Naive B cell (primary cell): ENCODE measurements at places on chromosomes 7 and 10. TPM values are rescaled to one million over a fixed set of nuclear protein-coding genes. Genes with fewer than 3 reads are reported as not detected.

GRCh38 chr10:132098539-132099388 is 33.0 kb downstream of the JAKMIP3 start:
- no peak for DNase-seq
- H3K27me3 ChIP-seq = peaks cover 11% of the 10 kb centered on the region
- no peak overlapping the region for H3K27ac ChIP-seq
- H3K4me3 ChIP-seq = no peak overlapping the region
- H3K4me1 ChIP-seq = no peaks in the 10 kb centered on the region

GRCh38 chr7:155292680-155293226 is 4.9 kb upstream of the INSIG1 start:
- no peaks in the 10 kb centered on the region for H3K27me3 ChIP-seq
- H3K27ac ChIP-seq = no peak overlapping the region
- H3K36me3 ChIP-seq = no peaks in the 10 kb centered on the region
- DNase-seq = no peak
- peaks cover 24% of the 10 kb centered on the region for H3K4me1 ChIP-seq

Gene ABCB8
- polyA plus RNA-seq = 29.3 TPM

Gene GIMAP2
- polyA plus RNA-seq = 13.7 TPM

DNA sequence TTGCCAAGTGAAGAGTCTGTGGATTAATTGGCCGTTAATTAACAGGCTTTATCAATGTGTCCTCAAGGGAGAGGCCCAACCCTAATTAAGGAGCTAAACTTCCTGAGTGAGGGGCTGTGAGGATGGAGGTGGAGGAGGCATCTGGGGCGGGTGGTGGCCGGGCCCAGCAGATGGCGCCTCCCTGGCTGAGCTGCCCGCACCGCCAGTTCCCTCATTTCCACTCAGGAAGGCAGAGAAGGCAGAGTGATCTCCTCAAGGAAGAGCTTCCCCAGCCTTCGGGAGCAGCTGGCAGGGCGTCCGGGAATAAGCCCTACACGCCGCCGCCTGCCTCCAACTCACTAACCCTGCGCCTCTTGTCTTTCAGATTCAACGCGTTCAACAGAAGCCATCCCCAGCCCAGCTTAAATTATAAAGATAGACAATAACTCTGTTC is 112.2 kb downstream of the CYTH3 start:
- no peaks in the 10 kb centered on the region for H3K4me1 ChIP-seq
- H3K27ac ChIP-seq = no peak overlapping the region
- DNase-seq = no peak
- peaks cover 8% of the 10 kb centered on the region for H3K36me3 ChIP-seq

GRCh38 chr10:82438277-82438676 is 563.3 kb downstream of the NRG3 start:
- no peak overlapping the region for H3K27ac ChIP-seq
- H3K27me3 ChIP-seq = no peaks in the 10 kb centered on the region
- H3K36me3 ChIP-seq = no peaks in the 10 kb centered on the region
- H3K4me3 ChIP-seq = no peak overlapping the region

DNA sequence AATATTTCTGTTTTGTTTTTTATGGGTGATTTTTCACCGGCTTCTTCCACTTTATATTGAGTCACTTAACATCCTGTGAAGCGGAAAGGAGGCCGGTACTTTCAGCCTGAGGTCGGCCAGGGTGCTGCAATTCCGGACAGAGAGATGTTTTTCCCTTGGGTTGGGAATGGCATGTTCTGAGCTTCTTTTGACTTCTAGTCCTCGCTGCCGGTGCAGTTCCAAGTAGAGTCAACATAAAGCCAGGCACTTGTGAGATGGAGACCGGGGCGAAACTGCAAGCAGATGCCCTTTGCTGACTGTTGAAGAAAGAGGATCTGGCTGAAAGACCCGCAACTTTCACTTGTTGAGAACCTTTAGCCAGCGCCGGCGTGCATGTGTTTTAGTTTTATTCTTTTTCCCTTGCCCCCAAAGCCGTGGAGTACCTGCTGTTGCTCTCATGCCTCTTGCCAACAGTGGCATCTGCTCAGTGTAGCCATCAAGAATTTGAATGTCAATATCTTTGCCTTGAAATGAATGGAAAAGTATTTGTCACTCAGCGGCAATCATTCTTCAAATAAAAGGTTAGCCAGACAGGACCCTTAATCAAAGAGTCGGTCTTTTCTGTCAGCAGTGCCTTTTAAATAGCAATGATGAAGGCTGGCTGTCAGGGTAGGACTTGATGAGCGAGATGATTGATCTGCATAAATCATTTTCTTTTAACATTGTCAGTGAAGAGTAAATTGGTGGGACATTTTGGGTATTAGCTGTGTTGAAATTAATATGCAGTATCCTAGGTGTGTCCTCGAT is 351.2 kb downstream of the LRMDA start:
- H3K4me1 ChIP-seq = no peaks in the 10 kb centered on the region
- H3K27me3 ChIP-seq = no peaks in the 10 kb centered on the region
- no peak for DNase-seq
- H3K36me3 ChIP-seq = no peaks in the 10 kb centered on the region

Gene OR13A1
- 0.16 TPM for polyA plus RNA-seq

Gene CYP3A4
- polyA plus RNA-seq = not detected

- peak overlapping the region; percentile 82 for H3K4me3 ChIP-seq
- H3K4me1 ChIP-seq = peaks cover 90% of the 10 kb centered on the region
- H3K27ac ChIP-seq = peak overlapping the region; percentile 97
- DNase-seq = no peak
Observed at GRCh38 chr10:124701881-124702656, 42.1 kb downstream of the FAM53B start.

Gene IFIT1
- 5.5 TPM for polyA plus RNA-seq

- no peak overlapping the region for H3K4me3 ChIP-seq
- DNase-seq = no peak
- H3K27me3 ChIP-seq = peaks cover 10% of the 10 kb centered on the region
Observed at GRCh38 chr7:157769086-157769485, 432.3 kb downstream of the DNAJB6 start.

DNA sequence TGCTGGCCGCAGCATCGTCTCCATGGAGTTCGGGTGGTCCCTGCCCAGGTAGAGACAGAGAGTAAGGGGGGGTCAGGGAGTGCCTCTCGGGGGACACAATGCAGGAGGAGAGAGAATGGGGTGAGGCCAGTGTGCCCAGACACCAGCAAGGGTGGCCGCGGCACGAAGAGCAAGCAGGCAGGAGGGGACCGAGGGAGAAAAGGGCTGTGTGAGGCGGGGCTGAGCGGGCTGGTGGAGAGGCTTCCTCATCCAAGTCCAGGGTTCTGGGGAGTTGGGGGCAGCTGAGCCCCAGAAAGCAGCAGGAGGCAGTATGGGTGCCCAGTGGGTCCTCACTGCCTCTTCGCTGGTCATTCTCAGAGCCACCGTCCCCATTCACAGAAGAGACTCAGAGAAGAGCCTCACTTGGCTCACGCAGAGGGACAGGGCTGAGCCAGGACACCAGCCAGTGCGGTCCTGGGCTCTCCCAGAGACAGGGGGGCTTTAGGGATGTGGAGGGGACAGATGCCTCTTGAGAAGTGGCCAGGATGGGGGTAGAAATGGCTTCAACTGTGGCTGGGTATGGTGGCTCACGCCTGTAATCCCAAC is 78.9 kb downstream of the MICALL2 start:
- H3K4me1 ChIP-seq = no peaks in the 10 kb centered on the region
- H3K27me3 ChIP-seq = peaks cover 13% of the 10 kb centered on the region
- no peak overlapping the region for H3K27ac ChIP-seq
- H3K36me3 ChIP-seq = peaks cover 12% of the 10 kb centered on the region
- H3K4me3 ChIP-seq = no peak overlapping the region
- DNase-seq = no peak

DNA sequence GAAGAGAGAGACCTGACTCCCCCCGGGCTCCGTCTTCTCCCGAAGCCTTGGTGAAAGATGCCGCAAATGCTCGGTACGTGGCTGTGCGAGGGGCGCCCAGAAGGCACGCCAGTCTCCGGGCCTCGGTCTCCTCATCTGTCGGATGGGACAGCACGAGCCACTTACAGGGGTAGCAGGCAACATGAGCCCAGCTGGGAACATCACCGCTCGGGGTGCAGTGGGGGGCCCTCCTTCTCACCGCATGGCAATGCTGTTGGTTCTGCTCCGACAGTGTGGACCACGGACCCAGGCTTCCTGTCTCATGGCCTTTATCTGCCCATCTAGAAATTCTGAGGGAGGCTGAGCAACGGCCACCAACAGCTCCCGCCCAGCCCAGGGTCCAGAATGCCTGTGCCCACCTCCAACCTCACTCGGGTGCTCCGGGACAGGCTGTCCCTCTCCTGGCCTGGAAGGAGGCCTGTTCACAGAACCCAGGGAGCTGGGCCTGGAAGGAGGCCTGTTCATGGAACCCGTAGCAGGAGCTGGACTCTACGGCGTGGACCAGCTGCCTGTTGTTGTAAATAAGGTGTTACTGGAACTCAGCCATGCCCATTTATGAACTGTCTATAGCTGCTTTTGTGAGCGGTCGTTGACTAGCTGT is 15.8 kb downstream of the ADAP1 start:
- no peak for DNase-seq
- H3K36me3 ChIP-seq = no peaks in the 10 kb centered on the region
- H3K4me3 ChIP-seq = no peak overlapping the region
- peaks cover 17% of the 10 kb centered on the region for H3K27me3 ChIP-seq
- H3K27ac ChIP-seq = no peak overlapping the region
- H3K4me1 ChIP-seq = peaks cover 6% of the 10 kb centered on the region

Gene FOXI2
- polyA plus RNA-seq = not detected

GRCh38 chr10:76122056-76122455 is 690.6 kb downstream of the LRMDA start:
- H3K27me3 ChIP-seq = no peaks in the 10 kb centered on the region
- no peaks in the 10 kb centered on the region for H3K36me3 ChIP-seq
- no peak overlapping the region for H3K4me3 ChIP-seq
- DNase-seq = no peak
- no peak overlapping the region for H3K27ac ChIP-seq

GRCh38 chr10:99905971-99906370 is 103.8 kb downstream of the DNMBP start:
- no peak overlapping the region for H3K27ac ChIP-seq
- H3K4me3 ChIP-seq = no peak overlapping the region
- peaks cover 33% of the 10 kb centered on the region for H3K36me3 ChIP-seq
- peaks cover 8% of the 10 kb centered on the region for H3K4me1 ChIP-seq
- no peaks in the 10 kb centered on the region for H3K27me3 ChIP-seq

GRCh38 chr10:129761197-129761972 is 202.7 kb downstream of the EBF3 start:
- DNase-seq = no peak
- no peak overlapping the region for H3K4me3 ChIP-seq
- no peaks in the 10 kb centered on the region for H3K27me3 ChIP-seq
- peaks cover 6% of the 10 kb centered on the region for H3K4me1 ChIP-seq

DNA sequence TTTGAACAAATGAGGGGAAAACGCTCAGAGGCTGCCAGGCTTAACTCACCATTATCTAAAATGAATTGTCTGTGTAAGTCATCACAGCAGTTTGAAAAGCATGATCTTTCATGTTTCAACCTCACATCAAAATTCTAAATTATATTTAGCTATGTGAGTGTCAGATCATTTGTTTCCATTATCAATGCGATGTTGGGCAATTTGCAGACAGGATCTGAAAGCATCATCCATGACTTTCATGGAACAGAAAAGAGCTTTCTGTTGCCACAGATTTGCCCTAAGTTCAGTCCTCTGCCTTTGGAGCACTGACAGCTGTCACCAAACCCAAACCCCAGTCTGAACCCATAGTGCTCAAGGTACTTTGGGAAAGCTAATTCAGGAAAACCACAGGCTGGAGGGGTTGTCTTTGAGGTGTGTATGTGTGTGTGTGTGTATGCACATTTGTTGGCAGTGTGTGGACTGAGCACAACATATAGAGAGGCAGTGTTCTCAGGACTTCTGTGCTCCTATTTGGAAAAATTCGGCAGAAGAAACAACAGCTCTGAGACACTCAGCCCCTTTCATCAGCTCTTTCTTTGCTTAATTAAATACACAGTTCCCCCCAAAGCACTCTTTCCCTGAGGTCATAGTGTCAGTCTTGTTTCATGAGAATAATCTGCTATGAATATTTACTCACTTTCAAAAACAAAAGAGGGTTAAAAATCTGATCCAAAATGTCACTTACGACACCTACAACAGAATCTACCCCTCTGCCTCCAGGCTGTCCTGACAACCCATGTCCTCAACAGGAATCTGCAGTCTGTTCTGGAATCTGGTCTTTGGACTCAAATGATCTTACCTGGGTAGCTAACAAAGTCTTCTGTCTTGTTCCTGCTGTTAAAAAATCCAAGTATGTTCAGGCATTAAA is 188.5 kb upstream of the KLF14 start:
- H3K27ac ChIP-seq = no peak overlapping the region
- DNase-seq = no peak
- H3K4me3 ChIP-seq = no peak overlapping the region
- H3K4me1 ChIP-seq = peaks cover 47% of the 10 kb centered on the region

GRCh38 chr10:59055045-59055444 is 121.4 kb upstream of the PHYHIPL start:
- no peak overlapping the region for H3K4me3 ChIP-seq
- H3K4me1 ChIP-seq = no peaks in the 10 kb centered on the region
- no peak for DNase-seq
- H3K27ac ChIP-seq = no peak overlapping the region

DNA sequence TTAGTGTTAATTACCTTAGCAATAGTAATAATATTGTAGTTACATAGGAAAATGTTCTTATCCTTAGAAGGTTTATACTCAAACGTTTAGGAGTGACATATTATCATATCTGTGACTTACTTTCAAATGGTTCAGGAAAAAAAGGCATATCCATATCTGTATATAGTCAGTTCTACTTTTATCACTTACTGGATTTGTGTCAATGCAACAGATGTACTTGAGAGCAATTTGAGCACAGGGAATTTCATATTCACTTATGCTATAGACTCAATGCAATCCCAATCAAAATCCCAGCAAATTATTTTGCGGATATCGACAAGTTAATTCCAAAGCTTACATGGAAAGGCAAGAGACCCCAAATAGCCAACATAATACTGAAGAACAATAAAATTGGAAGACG is 10.0 kb downstream of the DENND11 start:
- H3K36me3 ChIP-seq = peaks cover 7% of the 10 kb centered on the region
- H3K4me3 ChIP-seq = no peak overlapping the region
- no peak overlapping the region for H3K27ac ChIP-seq
- H3K4me1 ChIP-seq = peaks cover 44% of the 10 kb centered on the region

GRCh38 chr10:132134241-132135052 is 52.3 kb upstream of the DPYSL4 start:
- no peak overlapping the region for H3K27ac ChIP-seq
- DNase-seq = no peak

DNA sequence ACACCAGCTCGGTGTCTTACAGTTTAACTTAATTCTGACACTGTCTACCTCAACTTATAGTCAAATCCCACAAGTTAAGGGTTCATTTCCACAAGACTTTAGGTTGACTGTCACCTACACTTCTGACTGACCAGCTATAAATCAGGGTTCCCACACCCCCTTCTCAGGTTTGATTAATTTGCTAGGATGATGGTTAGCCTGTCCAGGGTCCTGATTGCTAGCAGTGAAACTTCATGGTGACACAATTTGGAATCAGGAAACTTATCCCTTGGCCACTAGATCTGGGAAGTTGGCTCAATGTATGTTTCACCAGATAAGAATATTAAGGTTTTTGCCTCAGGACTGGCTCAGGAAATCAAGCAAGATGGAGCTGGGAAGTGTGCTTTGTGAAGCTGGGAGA is 2.8 kb upstream of the RSU1 start:
- H3K4me3 ChIP-seq = no peak overlapping the region
- H3K4me1 ChIP-seq = peaks cover 20% of the 10 kb centered on the region
- H3K27me3 ChIP-seq = no peaks in the 10 kb centered on the region
- peaks cover 21% of the 10 kb centered on the region for H3K36me3 ChIP-seq
- H3K27ac ChIP-seq = no peak overlapping the region

Gene TMEM184A
- polyA plus RNA-seq = not detected
